Pons (tissue), 1 donor: ENCODE measurements at places on chromosomes 5 and 9.
A peak's percentile ranks its signal among the peaks of the same experiment; 100 is the strongest.

- DNase-seq, result no peak
Observed at GRCh38 chr9:95598236-95598635, 81.5 kb upstream of the PTCH1 start.

GRCh38 chr9:23644326-23644725 is 181.7 kb downstream of the ELAVL2 start:
- DNase-seq, result no peak

DNA sequence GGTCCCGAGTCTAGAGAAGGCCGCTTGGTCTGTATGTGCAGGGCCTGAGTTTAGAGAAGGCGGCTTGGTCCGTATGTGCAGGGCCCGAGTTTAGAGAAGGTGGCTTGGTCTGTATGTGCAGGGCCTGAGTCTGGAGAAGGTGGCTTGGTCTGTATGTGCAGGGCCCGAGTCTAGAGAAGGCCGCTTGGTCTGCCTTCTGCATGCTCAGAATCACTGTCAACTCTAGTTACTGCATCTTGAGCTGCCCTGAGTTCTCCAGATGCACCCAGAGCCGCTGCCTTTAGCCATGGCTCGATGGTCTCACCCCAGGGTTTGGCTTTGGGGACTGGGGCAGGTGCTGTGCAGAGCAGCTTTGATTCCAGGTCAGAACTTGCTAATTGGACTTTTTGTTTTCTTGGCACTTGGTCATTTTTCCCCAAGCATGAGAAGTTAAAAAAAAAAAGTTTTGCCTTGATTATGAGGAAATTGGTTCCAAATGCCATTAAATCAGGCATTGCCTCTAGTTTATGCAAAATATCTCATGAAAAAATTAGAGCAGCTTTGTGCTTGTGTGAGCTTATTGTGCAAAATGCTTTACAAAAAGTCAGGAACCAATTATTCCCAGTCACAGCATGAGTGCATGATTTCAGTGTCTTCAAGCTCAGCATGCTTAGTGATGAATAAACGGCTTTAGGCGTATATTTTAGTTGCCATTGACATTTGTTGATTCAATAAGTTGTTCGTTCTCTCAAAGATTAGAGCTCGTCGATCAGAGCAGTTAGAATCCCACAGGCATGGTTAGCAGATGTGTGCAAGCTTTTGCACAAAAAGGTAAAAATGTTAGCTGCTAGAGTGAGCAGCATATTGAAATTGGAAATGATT is 25.4 kb upstream of the EXOC3 start:
- DNase-seq, result no peak

DNA sequence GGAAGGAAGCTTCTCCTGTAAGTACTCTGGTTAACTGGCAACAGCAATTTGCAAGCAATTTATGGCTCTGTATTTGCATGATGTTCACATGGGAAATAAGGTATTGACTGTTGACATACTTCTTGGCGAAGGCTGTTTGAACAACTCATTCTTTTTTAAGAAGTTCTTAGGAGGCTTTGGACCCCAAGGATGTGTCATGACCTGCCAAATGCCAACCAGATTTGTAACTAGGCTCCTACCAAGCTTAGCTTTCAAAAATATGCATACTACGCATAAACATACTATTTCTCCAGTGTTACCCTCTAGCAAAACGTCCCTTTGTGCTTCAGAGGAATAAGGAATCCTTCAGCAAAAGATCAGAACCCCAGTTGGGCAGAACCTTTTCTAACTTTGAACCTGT is 165.2 kb upstream of the MSX2 start:
- no peak for DNase-seq

DNA sequence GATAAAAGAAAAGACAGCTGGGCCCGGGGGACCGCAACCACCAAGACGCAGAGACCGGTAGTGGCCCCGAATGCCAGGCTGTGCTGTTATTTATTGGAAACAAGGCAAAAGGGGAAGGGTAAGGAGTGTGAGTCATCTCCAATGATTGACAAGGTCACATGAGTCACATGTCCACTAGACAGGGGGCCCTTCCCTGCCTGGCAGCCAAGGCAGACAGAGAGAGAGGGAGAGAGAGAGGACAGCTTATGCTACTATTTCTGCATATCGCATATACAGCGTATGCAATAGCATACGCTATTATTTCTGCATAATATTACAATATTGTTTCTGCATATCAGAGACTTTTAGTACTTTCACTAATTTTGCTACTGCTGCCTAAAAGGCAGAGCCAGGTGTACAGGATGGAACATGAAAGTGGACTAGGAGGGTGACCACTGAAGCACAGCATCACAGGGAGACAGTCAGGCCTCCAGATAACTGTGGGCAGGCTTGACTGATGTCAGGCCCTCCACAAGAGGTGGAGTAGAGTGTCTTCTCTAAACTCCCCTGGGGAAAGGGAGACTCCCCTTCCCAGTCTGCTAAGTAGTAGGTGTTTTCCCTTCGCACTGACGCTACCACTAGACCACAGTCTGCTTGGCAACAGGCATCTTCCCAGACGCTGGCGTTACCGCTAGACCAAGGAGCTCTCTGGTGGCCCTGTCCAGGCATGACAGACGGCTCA is 50.3 kb downstream of the RFX3 start:
- no peak for DNase-seq

GRCh38 chr9:92634712-92635605 is 35.0 kb downstream of the IPPK start:
- DNase-seq, result peak; percentile 52

DNA sequence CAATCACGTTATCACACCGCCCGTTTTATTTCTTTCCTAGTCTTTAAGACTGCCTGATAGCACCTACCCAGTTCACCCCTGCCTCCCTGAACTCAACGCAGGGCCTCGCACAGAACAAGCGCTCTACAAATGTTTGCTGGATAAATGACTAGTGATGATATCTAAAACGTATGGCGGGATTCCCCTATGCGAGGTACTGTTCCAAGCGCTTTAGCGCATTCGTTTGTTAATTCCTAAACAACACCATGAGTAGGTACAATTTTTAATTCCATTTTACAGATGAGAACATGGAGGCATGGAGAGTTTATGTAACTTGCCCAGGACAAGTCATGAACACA is 6.6 kb downstream of the POU4F3 start:
- no peak for DNase-seq

DNA sequence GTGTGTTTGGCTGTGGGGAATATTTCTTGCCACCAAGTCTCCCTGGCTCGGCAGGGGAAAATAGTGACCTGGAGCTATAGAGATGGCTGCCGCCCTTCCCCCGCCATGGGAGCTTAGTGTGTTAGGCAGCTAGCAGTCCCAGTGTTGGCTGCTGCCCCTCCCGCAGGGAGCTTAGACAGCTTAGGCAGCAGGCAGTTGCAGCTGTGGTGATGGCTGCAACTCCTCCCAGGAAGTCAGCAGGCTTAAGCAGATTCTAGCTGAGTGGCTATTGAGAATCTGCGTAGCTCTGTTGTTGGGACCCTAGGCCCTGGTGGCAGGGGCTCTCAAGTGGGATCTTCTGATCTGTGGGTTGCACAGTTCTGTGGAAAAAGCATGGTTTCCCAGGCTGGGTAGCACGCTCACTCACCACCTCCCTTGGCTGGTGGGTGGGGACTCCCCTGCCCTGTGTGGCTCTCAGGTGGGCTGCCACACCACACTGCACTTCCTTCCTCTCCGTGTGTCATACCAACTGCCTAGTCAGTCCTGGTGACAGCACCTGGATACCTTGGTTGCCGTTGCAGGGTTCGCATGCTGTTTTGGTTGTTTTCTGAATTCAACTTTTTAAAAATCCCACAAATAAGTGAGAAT is 9.3 kb downstream of the OR1N2 start:
- no peak for DNase-seq

DNA sequence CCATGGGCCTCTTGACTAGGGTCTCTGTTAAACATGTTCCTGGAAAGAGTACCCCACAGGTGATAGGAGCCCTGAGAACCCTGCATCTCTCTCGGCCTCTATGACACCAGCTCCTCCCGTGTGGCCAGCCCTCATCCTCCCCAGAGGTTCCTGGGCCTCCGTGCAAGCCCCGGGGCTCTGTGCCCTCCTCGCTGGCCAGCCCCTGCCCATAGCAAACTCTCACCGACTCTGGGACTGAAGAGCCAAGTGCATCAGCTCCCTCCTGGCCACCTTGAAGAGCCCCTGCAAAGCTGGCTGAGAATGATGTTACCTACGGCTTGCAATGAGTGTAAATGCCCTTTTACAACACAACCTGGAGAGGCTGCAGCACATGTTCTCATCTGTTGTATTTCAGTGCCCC is 224.4 kb downstream of the ROR2 start:
- no peak for DNase-seq

DNA sequence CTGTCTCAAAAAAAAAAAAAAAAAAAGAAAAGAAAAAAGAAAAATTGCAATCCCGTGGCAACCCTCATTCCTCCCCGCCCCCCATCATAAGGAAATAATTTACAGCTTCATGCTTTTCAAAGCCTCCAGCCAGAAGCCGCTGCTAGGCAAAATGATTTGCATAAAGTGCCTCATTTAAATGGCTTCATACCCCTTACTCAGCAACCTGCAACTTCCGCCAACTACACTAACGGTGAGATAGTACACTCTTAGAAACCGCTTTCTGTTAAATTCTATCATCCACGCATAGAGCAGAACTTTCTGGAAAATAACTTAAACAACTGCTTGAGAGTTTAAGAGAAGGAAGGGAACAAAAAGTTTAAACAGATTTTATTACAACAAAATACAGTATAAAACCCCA is 17.8 kb downstream of the SERINC5 start:
- DNase-seq, result no peak

DNA sequence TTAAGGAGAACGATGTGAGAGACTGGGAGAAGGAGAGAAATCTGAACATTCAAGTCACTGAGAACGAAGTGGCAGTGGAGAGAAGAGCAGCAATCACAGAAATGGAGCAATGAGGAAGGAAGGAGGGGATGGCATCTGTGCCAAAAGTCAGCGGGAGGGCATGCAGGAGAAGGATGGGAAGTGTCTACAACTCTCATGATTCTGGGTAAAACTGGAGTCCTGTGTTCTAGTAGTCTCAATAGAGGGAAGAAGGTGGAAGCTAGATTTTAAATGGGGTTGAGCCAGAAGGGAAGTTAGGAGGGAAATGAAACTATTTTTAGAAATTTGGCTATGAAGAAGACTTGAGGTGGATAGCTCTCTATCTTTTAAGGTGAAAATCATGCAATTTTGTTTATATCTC is 39.1 kb upstream of the SPATA31C2 start:
- DNase-seq, result peak; percentile 45

DNA sequence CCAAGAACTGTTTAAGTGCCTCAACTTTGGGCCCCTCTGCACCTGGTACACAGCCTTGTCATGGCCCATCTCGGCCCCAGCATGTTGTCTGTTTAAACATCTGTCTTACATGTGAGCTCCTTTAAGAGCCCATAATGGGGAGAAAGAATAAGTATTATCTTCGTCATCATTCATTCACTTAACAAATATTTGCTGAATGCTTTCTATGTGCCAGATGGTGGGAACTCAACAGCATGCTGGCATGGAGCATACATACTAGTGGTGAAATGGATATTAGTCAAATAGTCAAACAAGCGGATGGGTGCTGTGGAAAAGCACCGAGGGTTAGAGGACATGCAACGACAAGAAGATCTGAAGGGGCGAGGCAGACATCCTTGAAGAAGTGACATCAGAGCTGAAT is 54.5 kb downstream of the GABBR2 start:
- no peak for DNase-seq

- peak; percentile 90 for DNase-seq
Observed at GRCh38 chr9:99259231-99259918, 37.3 kb downstream of the SEC61B start.

DNA sequence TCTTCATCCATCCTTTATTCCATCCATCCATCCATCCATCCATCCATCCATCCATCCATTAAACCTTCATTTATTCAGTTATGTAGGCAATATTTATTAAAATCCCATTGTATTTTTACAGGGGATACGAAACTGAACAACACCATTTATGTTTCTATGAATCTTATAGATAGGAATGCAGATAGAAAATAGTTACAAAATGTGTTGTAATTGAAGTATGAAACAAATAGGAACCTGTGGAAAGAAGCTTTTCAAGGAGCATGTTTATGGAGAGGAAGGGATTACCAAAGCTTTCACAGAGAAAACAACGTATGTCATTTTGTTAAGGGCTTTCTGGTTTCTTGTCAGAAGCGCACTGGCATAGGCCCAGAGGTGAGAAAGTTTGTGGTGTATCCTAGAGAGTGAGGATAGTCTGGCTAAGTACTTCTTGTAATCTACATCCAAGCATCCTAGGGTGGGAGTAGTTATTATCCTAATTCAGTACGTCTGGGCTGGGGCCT is 184.0 kb downstream of the CNTLN start:
- no peak for DNase-seq

DNA sequence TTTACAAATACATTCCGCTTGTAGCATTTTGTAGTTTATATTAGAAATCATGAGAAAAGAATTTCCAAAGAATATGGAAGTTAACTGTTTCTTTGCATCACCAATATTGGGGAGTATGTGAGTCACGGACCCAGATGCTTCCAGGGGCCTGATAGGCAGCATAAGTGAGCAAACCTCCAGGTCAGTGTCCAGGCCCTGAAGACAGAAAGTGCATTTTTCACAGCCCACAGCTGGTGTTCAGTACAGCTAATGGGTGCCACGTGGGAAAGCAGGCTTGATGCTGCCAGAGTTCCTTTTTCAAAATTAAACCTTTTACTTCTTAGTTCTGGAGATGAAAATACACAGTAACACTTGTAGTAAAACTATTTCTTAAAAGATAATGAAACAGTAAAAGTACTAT is 454.4 kb upstream of the ACTBL2 start:
- no peak for DNase-seq

DNA sequence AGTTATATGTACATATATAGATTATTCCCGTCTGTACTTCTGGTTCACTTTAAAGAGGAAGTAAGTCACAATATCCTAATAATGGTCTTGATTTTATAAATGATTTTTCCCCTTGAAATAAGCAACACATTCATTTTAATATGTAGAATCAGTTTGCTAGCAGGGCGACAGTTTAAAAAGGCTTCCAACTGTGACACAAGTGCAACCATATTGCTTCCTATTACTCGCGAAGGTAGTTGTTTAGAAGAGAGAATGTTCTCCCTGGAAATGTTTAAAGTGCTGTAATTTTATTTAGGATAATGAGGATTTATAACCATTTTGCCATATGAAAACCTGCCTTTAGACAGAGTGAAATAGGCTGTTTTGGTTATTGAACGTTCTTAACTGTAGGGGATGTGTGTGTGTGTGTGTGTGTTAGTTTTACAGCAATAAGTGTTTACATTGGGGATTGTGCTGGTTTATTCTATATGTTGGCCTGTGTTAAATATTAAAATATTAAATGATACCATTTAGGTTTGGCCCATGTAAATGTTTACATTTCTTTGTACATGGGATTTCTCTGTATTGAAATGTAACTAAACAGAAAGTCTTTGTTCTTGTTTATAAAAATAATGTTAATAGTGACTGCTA is 138.3 kb downstream of the PBX3 start:
- DNase-seq, result no peak

DNA sequence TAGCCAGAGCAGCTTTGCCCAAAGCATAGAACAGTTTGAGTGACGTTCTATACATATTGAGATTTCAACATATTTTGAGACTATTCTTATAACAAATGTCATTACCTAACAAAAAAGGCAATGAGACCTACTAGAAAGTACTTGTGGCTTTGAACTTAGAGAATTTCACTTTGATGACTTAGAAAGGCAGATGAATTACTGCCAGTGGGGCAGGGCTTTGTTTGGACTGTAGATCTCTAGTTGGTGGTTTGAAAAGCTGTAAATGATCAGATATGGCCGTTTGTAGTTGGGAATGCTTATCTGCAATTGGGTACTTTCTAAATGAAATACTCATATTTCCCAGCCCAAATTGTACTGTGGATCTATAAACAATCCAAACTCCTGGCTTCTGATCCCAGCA is 28.1 kb downstream of the SOX30 start:
- no peak for DNase-seq

GRCh38 chr5:159061834-159062474 is 37.8 kb downstream of the EBF1 start:
- no peak for DNase-seq
